ENCODE measurements at places on chromosomes 12 and 14.

- no peak for DNase-seq
Measured at GRCh38 chr14:64723691-64724577, 19.7 kb downstream of the PLEKHG3 start.

DNA sequence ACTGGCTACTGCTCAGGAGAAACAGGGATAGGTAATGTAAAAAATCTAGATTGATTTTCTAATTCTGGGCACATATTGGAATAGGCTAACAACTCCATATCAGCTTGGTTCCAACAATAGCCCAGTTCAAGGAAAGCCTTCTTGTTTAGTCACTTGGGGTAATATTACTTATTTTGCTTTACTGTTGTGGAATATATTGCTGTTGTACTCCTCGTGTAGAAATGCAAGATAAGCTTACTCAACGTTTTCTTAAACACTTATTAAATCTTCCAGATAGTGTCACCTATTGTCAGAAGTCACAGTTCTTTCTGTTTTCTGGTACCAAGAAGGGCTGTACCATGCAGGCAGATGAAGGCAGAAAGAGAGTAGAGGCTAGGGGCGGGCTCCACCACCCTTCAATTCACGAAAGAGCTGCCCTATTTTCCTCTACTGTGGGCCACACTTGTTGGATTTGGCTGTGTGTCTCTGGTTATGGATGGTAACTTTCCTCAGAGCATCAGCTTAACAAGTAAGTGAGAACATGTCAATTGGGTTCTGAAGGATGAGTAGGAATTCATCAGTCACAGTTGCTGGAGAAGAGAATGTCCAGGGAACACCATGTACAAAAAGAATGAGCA, 38.0 kb downstream of the CLMN start:
- DNase-seq: no peak

DNA sequence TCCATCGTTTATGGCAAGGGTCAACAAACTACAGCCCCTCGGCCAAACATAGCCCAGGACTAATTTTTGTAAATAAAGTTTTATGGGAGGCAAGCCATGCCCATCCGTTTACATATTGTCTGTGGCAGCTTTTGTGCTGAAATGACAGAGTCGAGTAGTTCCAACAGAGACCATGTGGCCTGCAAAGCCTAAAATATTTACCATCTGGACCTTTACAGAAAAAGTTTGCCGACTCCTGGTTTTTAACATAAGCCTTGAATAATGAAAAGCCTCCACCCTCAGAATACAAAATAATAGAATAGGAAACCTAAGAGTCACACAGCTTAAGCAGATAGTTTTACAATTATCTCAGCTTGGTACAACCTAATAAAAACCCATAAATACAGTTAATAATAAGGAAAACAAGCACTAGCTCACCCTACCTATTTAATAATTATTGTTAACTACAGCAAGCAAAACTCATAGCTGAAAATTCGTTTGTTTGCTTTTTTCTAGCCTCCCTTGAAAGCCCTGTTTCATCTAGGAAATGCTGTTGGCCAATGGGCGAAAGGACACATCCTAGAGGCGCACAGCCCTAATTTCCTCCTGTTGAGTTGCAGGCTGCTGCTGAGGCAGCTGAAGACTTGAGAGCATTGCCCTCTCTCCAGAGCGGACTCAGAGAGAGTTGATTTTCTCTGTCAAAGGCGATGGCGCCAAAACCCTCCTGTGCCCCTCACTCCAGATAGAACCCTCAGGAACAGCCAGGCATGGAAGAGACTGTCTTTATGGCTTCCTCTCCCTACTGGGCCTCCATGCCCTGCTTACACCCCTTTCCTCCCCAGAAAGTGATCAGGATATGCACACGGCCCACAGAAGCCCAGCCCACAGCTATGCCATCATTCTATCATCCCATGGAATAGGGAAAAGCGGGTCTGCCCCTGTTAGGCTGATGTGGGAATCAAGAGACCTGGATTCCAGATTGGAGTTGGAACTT, 107.2 kb downstream of the DPF3 start:
- DNase-seq: no peak

GRCh38 chr12:67630373-67631088, 18.0 kb upstream of the DYRK2 start:
- peak; percentile 11 for DNase-seq

DNA sequence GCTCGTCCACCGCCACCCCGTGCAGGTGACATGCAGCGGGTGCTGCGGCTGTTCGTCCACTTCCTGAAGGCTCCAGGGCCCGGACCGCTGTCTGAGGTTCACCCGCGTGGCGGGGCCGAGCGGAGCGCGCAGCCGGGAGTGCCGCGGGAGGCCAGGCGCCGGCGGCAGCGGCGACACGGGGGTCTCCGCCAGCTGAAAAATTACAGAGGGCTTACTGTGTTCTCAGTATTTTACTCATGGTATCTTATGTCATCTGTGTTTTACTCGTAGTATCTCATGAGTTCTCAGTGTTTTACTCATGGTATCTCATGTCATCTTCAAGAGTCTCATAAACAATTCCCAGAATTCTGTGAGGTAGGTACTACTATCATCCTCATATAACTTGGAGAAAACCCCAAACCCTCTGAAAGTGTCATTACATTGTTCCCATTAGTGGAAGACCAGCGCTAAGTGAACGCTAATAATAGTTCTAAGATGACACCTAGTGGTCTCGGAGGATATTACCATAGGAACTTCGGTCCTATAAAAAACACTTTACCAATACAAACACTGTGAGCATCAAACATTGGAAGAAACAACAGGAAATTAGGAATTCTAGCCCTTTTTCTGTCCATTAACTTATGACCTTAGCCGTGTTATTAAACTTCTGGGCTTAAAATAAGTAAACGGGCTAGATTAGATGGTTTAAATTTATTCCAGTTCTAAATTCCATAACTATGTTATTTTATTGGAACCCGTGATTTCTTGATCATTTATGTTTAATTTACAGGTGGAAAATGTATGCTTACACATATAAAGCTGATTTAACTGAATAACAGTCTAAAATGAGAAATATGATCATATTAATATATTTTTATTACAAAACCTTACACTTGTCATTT, 32.4 kb downstream of the AK7 start:
- DNase-seq: peak; percentile 74

DNA sequence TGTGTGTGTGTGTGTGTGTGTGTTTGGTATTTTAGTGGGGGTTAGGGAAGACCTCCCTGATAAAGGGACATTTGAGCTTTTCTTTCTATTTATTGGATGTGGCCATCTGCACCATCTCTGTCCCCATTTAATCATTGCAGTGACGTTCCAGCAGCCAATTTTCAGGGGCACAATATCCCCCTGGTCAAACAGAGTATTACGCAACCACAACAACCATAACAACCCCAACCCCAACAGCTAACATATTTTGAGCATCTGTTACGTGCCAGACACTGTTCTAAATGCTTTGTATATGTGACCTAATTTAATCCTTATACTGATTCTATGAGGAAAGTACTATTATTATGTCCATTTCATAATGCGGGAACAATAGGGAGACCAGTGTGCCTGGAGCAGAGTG, 87.4 kb downstream of the TTC8 start:
- DNase-seq: no peak

DNA sequence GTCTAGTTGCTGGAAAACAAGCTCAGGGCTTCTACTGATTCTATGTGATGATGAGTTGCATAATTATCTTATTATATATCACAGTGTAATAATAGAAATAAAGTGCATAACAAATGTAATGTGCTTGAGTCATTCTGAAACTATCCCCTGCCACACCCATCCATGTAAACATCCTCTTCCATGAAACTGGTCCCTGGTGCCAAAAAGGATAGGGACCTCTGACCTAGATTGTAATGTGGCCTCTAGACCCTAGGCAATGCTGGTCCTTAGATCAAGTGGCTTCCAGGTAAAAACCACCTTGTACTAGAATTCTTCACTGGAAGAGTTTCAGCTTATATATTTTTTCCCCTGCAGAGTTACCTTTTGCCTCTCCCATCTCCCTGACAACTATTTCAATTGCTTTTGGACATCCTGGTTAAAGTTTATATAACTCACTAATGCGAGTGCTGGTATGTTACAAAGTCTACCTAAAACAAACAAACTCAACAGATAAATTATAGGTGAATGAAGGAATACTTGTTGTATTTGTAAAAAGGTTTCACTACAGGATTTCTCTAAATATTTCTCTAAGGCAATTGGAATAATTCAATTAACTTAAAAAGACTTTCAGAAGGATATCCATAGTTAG, 462.5 kb downstream of the NAV3 start:
- DNase-seq: no peak

DNA sequence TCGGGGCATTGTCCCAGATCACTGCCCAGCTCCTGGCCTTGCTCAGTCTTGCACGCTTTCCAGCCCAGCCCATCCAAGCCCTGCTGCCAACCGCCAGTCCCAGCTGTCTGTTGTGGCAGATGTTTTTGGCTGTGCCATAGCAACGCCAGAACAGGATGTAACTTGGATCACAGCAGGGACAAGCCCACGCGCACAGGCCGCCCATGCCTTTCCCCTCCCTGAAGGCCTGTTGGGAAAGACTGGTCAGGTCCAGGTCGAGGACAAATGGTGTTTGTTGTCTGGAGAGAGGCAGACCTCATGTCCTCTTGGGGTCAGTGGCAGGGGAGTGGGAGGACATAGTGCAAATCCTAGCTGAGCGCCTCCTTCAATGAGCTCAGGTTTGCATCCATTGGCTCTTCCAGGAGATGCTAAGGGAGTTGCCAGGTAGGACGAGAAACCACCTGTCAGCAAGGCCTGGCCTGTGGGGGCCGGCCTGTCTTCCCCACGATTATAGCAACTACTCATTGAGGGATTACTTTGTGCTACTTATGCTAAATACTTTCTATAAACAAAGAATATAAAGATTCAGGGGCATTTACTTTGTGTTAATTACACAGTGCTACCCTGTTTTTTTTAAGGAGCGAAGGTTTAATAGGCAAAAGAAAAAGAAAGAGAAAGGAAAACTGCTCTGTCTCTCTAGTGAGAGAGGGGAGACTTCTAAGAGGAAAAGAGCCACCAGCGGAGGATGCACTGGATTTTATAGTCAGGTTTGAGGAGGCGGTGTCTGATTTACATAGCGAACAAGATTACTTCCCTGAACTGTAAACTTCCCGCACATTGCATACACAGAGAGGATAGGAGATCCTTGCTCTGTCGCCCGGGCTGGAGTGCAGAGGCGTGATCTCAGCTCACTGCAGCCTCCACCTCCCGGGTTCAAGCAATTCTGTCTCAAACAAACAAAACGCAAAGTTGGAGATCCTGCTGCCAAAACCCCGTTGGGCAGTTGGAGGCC, 42.8 kb upstream of the CORO1C start:
- no peak for DNase-seq

DNA sequence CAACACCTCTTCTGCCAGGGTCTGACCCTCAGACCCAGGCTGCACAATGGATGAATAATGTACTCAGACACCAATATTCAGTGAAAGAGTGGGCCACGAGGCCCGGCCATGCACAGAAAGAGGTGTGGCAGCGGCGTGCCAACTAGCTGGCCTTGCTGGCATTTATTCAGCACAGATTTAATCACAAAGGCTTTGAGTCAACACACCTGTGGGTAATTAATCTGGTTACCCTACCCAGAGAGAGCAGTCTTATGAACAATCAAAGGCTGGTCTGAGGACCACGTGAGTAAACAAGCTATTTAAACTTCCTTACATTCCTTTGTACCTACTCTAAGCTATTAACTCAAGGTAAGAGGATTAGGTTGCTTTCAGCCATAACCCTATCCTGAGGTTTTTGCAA, 324.8 kb downstream of the C12orf50 start:
- no peak for DNase-seq

DNA sequence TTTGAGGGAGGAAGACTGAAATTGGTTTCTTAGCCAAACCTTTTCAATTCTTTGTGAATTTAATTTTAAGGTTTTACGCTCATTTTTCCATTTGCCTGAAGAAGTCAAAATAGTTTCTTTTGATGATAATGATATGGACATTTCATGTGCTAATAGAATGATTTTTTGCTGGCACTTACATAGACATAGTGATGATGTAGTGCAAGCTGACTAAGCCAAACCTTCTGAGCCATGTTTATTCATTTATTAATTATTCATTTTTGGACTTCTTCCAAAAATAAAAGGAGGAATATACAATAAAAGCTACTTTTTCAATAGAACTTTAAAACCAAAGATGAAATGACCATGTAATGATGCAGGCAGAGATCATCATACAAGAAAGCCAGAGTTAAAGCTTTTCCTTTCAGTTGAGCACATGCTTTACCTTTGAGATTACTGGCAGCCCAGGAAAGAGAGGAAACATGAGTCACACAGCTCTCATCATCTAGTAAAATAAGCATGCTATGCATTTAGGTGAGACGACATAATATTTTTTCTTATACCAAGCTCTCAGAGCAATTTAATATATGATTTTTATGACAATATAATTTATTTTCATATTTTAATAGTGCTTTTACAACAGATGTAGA, 24.8 kb downstream of the KCNA1 start:
- DNase-seq: peak; percentile 4

DNA sequence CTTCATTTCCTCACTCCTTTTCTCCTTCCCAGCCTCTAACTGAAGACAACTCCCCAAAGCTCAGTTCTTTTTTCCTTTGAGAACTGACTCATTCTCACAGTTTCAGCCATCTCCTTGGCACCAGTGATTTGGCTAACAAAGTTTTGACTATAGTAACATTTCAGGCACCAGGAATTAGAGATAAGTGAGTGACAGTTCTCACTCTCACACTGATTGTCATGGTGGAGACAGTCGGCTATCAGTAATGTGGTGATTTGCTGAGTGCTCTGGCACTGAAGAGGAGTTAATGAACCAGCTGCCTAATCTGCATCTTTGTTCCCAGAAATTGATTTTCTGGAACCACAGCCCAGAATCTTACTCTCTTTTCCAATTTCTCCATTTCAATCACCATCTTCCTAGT, 29.5 kb downstream of the HELB start:
- DNase-seq: no peak
